HEK293T (cell line): ENCODE measurements at places on chromosomes 12 and 14.

- peak; percentile 24 for DNase-seq
Measured at GRCh38 chr14:99440278-99440677, 40.4 kb downstream of the SETD3 start.

DNA sequence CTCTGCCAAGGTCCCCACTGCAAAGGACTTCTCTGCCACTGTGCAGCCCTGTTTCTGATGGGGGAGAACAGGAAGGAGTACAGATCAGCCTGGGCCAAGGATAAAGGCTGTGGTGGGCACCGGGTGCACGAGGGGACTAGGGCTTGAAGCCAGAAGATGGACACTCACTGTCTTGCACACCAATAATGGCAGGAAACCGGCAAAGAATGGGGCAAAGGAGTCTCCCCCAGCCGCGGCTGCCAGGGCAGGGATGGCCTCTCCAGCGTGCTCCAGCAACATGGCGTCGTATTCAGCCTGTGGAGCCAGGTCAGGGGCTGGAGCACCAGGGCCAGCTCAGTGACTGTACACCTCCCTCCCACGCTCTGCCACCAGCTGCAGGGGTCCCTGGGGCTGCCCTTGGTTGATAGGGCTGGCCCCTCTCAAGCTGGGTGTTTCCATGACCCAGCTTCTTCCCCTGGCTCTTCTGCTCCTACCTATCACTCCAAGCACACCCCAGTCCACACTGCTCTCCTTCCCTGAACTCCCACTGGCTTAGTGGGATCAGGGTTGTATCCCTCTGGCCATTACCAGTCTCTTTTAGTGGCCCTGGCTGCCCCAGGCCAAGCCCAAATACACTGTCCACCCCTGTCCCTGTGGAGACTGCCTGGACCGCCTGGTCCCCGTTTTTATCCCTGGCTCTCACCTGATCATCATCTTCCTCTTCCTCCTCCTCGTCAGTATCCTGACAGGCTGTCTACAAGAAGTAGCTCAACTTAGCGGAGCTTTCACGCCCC is 6.3 kb downstream of the IPO4 start:
- no peak for DNase-seq

DNA sequence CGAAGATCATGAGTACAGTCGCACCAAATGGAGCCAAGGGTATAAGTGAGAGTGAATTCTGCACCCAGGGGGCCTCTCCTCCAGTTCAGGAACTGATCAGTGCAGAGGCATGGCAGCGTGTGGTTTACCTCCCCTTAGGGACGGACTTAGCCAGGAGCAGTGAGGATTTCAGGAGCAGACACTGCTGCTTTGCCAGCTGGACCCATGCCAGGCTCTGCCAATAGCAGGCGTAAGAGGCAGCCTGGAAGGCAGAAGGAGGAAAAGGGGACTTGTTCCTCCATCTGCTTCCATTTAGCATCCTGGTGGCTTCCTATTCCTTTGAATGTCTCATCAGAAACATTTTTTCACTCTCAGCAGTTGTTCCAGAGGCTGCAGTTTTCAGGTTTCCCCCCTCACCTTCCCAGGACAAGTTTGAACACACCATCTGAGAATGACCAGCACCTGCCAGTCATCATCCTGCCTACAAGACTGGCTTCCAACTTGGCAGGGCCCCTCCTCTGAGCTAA is 137.0 kb upstream of the LMNTD1 start:
- no peak for DNase-seq

DNA sequence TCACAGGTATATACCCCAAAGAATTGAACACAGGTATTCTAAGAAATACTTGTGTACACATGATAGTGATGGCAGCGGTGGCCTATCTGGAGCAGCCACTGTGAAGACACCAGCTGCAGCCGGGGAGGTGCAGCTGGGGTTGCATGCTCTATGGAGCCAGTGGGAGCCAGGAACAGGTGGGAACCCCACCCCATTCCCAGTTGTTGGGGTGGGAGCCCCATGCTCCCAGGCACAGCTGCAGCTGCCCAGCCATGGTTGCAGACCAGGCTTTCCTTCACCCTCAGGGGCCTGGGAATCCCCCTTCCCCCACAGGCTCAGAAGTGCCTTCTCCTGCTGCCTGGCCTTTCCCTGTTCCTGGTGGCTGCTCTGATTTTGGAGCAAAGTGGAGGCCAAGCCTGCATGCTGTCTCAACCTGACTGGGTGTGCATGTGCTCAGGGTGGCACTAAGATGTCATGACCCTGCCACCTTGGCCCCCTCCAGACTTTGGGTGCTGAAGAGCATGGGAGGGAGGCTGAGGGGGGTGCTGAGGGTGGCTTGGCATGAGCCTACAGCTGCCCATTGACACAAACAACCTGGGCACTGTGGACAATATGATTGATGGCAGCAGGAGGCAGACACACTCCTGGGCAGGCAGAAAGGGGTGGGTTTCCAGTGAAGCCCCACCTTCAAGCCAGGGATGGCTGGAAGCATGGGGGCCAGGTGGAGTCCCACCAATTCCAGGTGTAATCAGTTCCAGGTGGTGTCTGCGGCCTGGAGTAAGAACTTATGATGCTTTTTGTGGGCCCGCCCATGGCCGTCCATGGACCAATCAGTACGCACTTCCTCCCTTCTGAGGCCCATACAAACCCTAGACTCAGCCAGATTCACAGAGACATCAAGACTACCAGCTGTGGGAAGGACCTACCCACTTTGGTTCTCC is 234.7 kb downstream of the ADGRD1 start:
- no peak for DNase-seq

GRCh38 chr14:28398506-28398905 is 368.1 kb upstream of the FOXG1 start:
- no peak for DNase-seq

GRCh38 chr14:56284641-56285040 is 166.4 kb downstream of the PELI2 start:
- DNase-seq: no peak

DNA sequence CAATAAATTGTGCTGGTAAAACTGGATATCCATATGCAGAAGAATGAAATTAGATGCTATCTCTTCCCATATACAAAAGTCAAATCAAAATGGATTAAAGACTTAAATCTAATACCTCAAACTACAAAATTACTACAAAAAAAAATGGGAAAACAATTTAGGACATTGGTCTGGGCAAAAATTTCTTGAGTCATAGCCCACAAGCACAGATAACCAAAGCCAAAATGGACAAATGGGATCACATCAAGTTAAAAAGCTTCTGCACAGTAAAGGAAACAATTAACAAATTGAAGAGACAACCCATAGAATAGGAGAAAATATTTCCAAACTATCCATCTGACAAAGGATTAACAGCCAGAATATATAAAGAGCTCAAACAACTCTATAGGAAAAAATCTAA is 264.6 kb downstream of the NUAK1 start:
- no peak for DNase-seq

DNA sequence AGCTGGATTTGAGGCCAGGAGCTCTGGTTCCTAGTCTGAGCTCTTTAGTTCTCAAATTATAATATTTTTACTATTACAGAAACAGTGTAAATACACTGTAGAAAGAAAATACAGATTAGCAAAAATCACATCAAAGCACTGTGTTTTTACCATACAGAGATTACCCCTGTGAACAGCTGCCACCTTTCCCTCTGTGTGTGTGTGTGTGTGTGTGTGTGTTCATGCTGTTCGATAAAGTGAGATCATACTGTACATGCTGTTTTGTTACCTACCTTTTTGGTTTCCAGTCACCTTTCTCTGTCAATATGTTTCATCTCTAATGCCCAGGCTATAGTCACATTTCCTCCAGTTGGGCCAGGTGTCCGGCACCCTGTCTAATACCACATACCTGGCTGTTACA is 26.9 kb downstream of the MVK start:
- no peak for DNase-seq

GRCh38 chr12:101697930-101698799 is 725 bp downstream of the CHPT1 start:
- peak; percentile 18 for DNase-seq

- no peak for DNase-seq
Measured at GRCh38 chr12:19382111-19382526, 57.2 kb upstream of the AEBP2 start.

DNA sequence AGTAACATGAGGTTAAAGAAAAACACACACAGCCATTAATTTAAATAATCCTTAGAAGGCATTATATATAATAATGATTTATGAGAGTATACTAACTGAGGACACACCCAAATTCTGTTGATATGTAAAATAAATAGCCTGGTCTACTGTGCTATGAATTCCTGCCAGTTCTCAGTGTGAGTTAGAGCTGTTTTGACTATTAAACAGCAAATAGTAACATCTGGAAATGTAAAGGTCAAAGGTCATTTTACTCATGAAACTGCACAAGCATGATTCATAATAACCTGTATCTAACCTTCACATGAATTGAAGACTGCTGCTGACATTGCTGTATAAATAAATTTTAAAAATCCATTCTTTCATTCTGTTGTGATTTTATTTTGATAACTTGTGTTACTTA is 966.7 kb downstream of the SLC6A15 start:
- DNase-seq: no peak

- peak; percentile 9 for DNase-seq
Measured at GRCh38 chr12:96720363-96720705, 186.7 kb upstream of the NEDD1 start.

GRCh38 chr14:85991156-85991555 is 461.2 kb downstream of the FLRT2 start:
- DNase-seq: no peak

DNA sequence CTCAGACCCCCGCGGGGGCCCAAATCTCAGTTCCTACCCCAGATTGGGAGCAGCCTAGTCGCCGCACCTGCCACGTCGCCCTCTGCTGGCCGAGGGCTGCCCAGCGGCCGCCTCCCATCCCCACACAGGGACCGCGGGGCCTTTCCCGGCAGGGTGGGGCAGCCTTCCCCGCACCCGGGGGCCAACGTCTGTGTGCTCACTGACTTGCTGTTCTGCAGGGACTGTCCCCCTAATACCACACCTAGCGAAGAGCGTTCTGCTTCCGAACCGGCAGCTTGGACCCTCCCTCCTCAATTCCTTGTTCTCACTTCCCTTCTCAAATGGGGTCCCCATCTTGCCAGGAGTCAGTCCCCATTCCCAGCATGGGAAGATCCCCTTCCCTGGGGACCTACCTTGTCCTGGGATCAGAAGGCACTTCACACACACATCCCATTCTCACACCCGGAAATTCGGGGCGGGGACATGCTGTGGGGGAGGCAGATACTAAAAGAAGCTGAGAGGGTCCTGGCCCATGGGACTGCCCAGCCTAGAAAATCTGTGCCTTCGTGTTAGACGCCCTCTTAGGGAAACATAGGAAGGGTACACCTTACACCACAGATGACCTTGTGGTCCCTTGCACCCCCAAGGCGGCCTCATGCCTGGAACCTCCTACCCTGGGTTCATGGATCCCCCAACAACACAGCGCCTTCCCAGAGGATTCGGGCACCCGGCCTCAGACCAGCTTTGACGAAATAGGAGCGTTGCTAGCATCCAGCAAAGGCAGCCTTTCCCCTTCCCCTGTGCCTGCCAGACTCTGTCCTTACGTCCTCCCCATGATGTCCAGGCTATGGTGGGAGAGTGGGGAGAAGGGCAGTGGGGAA is 16.4 kb downstream of the ACVRL1 start:
- DNase-seq: peak; percentile 80

- no peak for DNase-seq
Measured at GRCh38 chr12:16473610-16474326, 126.3 kb downstream of the MGST1 start.

DNA sequence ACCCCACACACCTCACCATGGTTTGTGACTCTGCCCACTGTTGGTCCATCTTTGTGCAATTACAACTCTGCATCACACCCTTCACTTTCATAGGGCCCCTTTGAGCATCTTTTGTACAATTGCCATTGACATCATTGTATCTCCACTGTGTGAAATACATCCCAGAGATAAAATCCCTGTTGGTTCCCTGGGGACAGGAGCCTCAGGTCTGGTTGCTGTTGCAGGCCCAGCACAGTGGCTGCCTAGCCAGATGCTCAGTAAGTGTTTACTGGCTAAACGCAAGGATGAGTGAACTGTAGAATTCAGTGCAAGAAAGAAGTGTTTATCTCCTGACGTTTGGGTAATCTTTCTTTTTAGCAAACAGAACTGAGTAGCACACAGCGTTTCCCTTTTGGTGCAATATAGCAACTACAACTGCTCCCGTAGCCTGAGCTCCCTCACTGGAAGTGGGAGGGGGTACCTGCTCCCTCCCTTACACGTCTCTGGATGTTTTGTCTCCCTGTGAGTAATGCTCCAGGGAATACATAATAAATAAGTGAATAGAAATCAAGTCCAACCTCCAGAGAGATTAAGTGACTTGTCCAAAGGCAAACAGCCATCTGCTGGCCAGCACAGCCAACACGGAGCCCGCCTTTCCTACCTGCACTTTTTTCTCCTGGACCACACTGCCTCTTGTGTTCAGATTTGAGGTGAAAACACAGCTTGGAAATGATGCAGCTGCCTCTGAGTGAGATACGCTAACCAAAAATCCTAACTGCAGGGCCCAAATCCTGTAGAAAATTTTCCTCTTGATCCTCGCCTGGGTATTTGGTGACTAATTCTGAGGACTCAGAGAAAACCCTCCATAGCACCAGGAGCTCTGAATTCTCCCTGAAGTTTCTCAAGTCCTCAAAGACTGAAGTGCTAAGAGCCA is 27.4 kb downstream of the GALNT16 start:
- no peak for DNase-seq

- no peak for DNase-seq
Measured at GRCh38 chr14:64454671-64455070, 10.6 kb upstream of the AKAP5 start.

GRCh38 chr12:27005495-27005894 is 8.7 kb downstream of the TM7SF3 start:
- DNase-seq: no peak

- DNase-seq: no peak
Measured at GRCh38 chr12:9323144-9323681, 115.0 kb upstream of the PZP start.

- DNase-seq: no peak
Measured at GRCh38 chr14:55103005-55103640, 25.9 kb upstream of the LGALS3 start.

DNA sequence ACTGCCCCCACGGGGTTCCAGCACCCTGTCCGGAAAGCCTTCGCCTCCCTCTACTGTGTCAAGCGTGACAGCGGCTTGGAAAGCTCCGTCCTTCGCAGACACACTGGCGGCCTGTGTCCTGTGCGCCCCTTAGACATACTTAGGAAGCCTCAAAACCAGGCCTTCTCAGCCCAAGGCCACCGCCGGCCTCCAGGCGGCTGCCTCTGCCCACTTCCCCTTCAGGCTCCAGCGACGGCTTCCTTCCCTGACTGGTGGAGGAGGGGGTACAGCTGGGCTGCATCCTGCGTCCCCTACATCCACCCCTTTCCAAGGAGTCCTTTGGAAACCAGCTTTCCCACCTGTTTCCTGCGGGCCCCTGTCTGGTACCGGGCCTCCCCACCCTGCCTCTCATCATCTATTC is 2.5 kb upstream of the CACNA2D4 start:
- DNase-seq: peak; percentile 1

DNA sequence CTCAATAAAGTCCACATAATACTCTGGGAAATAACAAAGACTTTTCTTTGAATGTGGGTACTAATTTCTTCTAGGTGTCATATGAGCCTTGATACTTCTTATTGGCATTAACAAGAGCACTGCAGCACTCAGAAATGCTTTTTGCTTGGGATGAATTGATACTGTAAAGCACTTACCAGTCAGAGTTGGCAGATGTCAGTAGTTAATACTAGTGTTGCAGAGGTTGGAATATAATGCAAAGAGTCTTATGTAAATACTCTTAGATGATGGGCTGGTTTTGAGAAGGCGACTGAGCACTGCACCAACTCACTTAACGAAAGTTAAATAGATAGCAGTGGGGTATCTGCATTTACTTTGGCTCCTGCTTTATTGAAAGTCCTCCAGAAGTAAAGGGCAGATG is 25.6 kb upstream of the MBIP start:
- no peak for DNase-seq
